ENCODE measurements at places on chromosomes 7 and 10.

DNA sequence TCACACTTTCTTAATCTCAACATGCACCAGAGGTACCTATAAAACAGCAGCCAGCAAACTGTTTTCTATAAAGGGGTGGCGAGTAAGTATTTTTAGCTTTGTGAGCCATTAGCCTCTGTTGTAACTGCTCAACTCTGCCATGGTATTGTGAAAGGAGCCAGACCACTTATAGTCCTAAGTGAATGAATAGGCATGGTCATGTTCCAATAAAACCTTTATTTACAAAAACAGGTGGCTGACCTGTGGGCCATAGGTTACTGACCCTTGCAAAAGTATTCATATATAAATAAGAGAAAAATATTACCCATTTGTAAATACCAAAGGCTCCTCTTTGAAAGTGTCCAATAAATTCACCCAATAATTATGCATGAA lies 50.3 kb downstream of the ICA1 start:
- DNase-seq, result no peak

DNA sequence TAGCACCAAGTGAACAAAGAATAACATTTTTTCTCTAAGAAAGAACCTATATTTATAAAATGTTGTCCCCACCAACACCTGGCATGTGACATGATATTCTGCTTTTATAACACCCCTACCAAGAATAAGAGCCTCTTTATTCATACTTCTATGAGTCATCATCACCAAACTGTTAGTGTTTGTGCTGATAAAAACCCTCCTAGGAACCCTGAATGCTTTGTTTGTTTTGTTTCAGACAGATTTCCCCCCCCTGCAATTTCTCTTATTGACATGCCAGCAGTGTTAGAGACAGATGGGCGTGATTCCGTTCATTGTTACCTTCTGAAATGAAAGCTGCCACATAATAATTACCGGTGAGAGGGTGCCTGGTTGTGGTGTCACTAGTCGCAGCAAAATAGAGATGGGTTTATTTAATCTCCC lies 651.1 kb downstream of the SORCS1 start:
- DNase-seq, result no peak

DNA sequence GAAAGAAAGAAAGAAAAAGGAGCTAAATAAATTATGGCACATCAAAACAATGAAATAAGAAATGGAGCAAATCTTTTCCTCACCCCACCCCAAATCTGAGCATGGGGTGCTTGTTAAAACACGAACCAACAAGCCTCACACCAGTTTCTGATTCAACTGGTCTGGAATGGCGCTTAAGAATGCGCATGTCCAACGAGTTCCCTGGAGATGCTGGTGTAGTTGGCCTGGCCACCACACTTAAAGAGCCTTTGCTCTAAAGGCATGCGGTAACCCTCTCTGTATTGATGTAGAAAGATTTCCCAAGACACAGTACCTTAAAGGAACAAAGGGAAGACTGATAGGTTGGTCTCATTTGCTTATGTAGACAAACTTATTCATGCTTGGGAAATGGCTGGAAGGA lies 49.1 kb upstream of the STEAP1B start:
- DNase-seq, result no peak

DNA sequence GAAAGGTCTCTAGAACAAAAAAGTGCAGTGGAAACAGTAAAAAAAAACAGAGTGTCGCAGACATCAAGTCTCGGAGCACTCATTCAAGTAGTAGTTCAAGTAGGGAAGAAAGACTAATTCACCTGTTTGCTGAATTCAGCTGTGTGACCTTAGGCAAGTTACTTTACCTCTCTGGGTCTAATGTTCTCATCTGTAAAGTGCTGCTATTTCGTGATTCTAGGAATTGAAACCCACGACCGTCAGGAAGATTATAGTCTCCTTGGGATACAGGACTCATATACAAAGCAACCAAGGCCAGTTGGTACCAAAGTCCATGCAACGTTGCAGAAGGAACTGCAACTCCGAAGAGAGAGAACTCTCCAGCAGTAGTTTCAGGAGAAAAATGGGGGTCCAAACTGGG lies 26.1 kb downstream of the PRKCQ start:
- no peak for DNase-seq

- DNase-seq, result no peak
Observed at GRCh38 chr10:61627266-61627665, 35.5 kb upstream of the CABCOCO1 start.

DNA sequence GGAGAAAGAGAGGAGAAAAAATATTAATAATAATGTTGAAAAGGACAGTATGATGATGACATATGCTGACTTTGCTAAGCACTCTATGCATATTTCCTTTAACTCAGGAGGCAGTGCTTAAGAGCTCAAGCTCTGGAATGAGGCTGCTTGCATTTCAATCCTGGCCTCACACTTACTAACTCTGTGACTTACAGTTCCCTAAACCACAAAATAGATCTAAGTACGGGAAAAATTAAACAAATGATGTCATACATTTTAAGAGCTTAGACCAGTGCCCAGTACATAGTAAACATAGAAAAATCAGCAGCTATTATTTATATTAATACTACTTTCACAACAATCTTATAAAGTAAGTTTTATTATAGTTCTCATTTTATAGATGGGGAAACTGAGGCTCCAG lies 61.3 kb downstream of the GFRA1 start:
- DNase-seq, result no peak

- DNase-seq, result no peak
Observed at GRCh38 chr7:157846271-157846670, 509.5 kb downstream of the DNAJB6 start.

- DNase-seq, result peak; percentile 59
Observed at GRCh38 chr7:69232445-69233376, 365.6 kb upstream of the AUTS2 start.

- peak; percentile 74 for DNase-seq
Observed at GRCh38 chr7:55774327-55775050, 88.1 kb downstream of the SEPTIN14 start.

- no peak for DNase-seq
Observed at GRCh38 chr10:59175538-59176240, 754 bp upstream of the PHYHIPL start.

GRCh38 chr7:130901209-130901783 lies 167.3 kb upstream of the KLF14 start:
- peak; percentile 48 for DNase-seq

DNA sequence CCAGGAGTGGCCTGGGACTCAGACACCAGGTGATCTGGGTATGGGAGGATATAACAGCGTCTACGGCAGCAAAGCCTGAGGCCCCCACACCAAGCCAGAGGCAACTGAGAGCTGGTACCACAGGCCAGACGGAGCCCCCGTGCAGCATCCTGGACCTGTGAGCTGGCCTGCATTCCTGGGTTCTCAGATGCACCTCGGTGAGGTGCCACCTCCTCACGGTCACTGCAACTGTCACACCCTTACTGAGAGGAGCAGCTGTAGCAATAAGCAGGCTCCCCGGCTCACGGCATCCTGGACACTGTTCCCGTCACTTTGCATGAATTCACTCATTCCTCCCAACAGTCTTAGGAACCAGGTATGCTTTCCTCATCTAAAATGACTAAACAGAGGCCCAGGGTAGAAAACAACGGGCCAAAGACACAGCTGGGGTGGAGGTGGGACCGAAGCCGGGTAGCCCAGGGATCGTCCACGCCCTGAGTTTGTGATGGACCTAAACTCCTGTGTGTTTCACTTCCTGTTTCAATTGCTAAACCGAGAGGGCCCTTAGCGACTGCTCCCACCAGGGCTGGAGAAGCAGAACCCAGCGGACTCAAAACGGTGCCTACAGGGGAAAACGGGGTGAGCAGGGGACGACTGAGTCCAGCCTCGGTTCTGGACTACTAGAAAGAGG lies 98.7 kb downstream of the CTBP2 start:
- DNase-seq, result no peak

DNA sequence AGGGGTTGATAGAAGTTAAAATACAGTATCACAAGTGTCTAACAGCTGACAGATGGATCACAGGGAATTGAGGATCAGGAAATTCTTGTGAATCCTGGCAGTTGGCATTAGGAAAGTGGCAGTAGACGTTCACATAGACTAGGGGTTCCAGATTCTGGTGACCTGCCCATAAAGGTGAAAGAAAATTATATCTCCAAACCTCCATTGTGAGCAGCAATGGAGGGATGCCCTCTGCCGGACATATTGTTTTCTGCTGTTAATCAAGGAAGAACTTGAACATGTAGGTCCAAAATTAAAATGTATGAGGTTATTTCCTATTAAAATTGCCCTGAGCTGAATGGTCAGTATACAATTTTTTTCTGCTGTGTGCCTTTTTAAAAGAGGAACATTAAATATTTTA lies 5.1 kb downstream of the NME8 start:
- no peak for DNase-seq

DNA sequence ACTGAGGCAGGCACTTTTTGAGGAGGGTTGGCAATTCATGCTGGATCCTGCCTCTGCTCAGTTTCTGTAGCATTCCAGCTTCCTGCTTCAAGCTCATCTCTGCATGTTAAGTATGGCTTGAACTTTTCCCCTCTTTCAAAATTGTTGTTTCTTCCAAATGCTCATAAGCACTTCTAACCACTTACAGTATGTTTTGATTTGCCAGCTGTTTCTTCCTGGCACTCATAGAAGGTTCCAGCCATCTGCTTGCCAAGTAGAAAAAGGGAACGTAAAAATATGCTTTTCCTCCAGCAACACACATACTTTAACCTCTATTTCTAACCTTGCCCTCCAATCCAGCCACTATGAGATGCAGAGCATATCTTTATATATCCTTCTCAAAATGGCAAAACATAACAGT lies 692.6 kb upstream of the COBL start:
- no peak for DNase-seq
